ENCODE measurements at places on chromosomes 1 and 21. TPM values are rescaled to one million over a fixed set of nuclear protein-coding genes. Genes with fewer than 3 reads are reported as not detected.

- no peak for DNase-seq
These were observed 154.4 kb downstream of the OMA1 start for GRCh38 chr1:58392083-58392482.

GRCh38 chr21:26539566-26539965 is 33.5 kb downstream of the CYYR1 start:
- no peak for DNase-seq

GRCh38 chr1:28565040-28565439 is 12.2 kb downstream of the TRNAU1AP start:
- no peak for DNase-seq

DNA sequence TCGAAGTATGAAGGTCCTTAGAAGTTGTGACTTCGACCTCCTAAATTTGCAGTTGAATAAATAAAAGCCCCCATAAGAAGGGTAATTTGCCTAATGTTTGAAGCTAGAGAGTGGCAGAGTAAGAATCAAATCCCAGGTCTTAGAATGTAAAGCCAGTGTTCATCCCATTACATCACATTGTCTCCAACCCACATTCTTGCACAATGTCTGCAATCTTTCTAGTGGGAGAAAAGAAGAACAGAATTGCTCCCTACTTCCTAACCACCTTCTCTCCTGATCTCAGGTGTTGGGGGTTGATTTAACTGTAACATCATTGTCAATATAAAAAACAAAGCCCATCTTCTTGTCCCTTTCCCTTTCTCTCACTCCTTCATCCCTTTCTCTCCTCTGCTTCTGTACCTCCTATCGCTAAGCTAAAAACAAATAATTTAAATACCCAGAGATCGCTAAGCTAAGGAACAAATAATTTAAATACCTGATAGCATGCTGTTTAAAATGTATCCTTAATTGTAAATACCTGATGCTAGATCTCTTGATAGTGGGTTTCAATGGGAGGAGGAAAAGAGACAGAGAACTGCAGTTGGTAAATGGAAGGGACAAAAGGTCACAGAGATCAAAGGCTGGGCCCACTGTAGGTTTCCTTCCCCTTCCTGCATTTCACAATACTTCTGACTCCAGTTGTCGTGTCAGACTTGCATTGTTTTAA is 32.1 kb upstream of the CCDC190 start:
- no peak for DNase-seq

DNA sequence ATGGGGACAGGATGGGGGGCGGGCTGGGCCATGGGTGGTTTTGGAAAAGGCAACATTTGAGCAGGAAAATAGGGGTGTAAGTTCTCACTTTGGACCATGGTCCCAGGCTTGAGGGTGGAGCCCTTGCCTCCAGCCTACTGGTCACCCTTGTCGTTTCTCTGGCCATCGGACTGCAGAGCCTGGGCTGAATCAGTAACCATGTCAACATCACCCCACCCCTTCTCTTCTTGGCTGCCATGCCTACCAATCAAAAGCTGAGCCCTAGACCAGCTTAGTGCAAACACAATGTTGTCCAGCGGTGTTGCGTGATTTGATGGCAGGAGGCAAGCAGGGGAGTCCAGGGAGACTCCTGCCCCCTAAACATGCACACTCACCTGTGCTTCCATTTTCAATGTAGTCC is 231.0 kb upstream of the KAZN start:
- no peak for DNase-seq

DNA sequence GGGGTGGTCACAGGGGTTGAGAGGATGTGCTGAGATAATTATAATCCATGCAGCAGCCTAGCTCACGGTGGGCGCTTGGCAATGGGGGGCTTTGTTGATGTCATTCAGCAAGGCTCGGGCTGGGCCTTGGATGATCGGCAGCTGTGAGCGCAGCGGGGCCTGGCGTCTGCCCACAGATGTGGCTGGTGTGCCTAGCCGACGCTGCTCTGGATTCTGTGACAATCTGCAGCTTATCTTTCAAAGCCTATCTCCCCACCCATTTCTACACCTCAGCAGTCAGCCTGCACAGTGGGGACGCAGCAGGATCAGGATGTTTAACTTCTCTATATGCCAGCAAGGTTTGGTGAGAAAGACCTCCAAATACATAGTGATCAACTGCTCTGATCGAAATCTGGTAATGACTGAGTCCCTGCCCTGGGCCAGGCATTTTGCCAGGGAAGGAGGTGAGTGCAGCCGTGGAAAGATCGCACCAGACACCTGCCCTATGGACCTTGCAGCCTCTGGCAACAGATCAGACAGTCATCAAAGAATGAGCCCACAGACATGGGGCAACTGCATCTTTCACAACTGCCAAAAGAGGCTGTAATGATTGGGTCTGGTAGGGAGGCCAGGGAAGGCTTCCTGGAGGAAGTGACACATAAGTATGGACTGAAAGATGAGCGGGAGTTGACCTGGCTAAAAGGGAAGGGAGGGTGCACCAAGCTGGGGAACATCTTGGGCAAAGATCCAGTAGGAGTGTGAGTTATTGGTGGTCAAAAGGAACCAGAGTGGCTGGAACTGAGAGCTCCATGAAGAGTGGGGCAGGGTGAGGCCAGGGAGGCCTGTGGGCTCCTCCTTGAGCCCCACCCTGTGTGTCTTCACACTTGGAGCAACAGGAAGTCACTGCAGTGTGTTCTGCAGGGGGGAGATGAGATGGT is 35.3 kb downstream of the EPHB2 start:
- DNase-seq = no peak

- DNase-seq = no peak
These were observed 57.0 kb downstream of the PTP4A2 start for GRCh38 chr1:31880957-31881687.

- no peak for DNase-seq
These were observed 1.8 kb upstream of the KIAA2013 start for GRCh38 chr1:11927866-11928592.

- no peak for DNase-seq
These were observed 129.9 kb upstream of the ZNF644 start for GRCh38 chr1:91151702-91152101.

DNA sequence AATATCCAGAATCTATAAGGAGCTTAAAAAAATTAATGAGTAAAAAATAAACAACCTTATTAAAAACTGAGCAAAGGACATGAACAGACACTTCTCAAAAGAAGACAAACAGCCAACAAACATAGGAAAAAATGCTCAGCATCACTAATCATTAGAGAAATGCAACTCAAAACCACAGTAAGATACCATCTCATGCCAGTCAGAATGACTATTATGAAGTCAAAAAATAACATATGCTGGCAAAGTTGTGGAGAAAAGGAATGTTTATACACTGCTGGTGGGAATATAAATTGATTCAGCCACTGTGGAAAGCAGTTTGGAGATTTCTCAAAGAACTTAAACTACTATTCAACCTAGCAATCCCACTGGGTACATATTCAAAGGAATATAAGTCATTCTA is 25.3 kb downstream of the PIGK start:
- DNase-seq = no peak

- DNase-seq = no peak
These were observed 9.2 kb upstream of the OVGP1 start for GRCh38 chr1:111436726-111437125.

- DNase-seq = no peak
These were observed 37.0 kb downstream of the IL6R start for GRCh38 chr1:154442006-154442740.

DNA sequence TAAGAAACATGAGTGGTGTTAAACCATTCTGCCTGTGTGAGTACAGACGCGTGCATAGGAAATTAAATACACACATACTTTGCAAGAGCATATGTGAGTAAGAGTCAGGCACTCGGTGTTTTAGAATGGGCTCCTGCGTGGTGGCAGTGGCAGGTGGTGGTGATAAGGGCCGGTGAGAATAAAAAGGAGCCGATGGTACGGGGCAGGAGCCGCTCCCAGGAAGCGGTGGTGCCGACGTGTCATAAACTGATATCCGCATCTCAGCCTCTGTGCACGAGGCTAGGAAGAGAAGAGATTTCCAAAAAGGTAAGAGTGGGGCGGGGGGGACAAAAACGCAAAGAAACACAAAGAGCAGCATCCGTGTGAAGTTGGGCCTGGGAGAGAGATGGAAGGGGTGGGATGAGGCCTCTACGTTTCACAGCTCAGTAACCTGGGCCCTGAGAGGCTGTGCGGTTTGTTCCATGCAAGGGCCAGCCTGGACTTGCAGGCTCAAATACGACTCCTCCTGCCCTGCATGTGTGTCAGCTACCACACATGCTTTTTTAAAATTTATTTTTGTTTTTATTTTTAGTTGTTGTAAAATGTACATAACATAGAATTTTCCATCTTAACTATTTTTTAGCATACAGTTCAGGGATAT is 127.7 kb upstream of the COL6A1 start:
- DNase-seq = no peak

- no peak for DNase-seq
These were observed 3.3 kb upstream of the TOMM20 start for GRCh38 chr1:235131961-235132360.

DNA sequence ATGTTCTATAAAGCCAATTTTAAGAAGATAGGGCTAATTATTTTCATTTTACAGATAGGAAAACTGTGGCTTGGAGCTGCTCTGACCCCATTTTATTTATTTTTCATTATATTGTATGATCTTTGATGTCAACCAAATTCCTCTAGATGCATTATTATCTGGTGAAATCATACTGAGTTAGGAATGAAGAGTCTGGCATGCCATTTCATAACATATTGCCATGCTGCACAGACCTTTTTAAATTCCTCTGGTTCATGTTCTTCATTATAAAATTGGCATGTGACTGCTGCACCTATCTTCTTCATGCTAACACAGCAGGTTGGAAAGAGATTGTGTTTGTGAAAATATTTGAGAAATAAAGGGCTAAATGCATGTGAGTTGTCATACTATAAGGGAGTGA is 12.7 kb downstream of the PRRX1 start:
- DNase-seq = no peak

GRCh38 chr1:101086783-101087182 is 61.2 kb upstream of the DPH5 start:
- DNase-seq = no peak

- DNase-seq = no peak
These were observed 591.2 kb downstream of the SMYD3 start for GRCh38 chr1:245915841-245916240.

DNA sequence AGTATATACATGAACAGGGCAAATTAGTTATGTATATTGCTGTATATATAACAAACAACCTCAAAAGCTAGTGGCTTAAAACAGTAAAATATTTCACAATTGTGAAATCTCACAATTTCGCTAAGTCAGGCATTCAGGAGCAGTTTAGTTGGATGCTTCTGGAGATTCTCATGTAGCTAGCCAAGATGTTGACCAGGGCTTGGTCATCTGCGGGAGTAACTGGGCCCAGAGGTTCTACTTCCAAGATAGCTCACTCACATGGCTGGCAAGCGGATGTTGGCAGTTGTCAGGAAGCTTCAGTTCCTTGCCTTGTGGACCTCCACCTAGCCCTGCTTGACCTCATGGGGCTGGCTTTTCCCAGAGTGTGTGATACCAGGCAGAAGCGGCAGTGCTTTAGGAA is 95.6 kb downstream of the TTC3 start:
- DNase-seq = no peak

- DNase-seq = no peak
These were observed 1.4 kb downstream of the HTR1D start for GRCh38 chr1:23215751-23216449.

GRCh38 chr1:41663671-41664400 is 179.4 kb upstream of the EDN2 start:
- no peak for DNase-seq

Gene CTSE
- total RNA-seq = not detected

Gene NTPCR
- total RNA-seq = 101 TPM

Gene KCNN3
- 0.40 TPM for total RNA-seq

Gene CRP
- not detected for total RNA-seq

Gene S100A7A
- not detected for total RNA-seq

Gene STK40
- 12.2 TPM for total RNA-seq

Gene OR2T27
- not detected for total RNA-seq

All from NCI-H460 (cell line).